Foreskin fibroblast (primary cell): ENCODE measurements at places on chromosomes 11 and 22.

- DNase-seq: no peak
Measured at GRCh38 chr11:17415523-17416104, 27.2 kb upstream of the KCNJ11 start.

DNA sequence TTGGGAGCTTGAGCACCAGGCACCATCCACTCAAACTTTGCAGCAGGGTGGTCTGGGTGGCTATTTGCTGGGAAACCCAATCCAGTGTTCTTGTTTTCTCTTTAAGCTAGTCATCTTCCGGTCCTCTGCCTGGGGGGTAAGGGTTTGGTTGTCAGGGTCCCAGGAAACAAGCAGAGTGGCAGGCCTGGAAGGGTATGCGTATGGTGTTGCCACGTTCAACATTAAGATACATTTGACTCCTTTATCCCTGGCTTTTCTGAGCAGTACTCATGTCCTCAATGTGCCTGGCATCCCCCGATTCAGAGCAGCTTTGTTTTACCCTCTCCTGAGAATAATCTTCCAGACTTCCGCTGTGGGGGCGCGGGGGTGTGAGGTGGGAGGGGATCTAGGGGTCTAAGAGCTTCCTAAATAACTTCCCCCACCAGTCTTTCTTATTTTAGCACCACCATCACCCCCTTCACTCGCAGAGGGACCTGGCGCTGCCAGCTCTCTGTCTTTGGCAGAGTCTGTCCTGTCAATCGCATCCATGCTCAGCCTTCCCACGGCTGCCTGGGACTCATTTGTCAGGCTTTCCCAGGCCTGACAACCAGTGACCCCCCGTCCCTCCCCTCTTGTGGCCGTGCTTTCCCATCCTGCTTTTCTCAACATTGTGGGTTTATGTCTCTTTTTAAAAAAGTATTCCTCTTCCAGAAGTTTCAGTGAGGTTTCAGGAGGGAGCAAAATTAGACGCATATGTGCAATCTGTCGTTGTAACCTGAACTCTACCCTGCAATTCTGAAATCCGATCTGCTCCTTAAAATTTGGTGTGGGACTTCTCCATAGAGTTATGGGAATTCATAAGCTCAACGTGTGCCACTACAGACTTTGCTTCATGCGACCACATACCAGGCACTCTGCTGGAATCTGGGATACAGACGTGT, 27.0 kb upstream of the RBFOX2 start:
- peak; percentile 47 for DNase-seq

- no peak for DNase-seq
Measured at GRCh38 chr11:43523632-43524031, 156.9 kb upstream of the HSD17B12 start.

DNA sequence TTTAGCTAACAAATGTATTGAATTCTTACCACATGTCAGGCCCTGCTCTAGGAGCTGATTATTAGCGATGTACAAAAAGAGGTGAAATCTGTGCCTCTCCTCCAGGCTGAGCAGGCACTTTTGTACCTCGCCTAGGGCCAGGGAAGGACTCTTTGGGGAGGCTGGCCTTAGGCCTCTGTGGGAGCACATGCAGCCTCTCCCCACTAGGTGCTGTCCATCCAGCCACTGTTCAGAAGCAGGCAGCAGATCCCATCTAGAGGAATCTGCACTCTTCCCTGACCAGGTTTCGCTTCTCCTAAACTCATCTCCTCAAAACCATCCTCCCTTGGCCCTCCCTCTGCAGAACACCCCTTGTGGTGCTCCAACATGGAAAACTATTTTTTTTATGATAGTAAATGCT, 51.9 kb upstream of the WT1 start:
- no peak for DNase-seq

DNA sequence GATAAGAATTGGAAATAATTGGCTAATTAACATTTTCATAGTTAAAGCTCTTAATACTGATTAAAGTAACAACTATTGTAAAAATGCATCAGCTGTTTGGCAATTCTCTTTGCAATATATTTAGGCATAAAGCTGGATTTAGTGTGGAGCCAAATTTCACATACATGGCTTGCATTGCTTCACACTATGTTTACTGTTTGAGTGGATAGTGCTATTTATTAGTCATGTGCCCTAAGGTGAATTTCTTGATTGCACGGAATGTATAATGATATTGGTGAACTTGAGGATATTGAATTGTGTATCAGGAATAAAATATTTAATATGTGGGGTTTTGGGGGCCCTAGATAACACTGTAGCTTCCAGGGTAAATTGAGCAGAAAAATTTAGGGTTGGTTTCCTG, 100.9 kb downstream of the AASDHPPT start:
- no peak for DNase-seq

DNA sequence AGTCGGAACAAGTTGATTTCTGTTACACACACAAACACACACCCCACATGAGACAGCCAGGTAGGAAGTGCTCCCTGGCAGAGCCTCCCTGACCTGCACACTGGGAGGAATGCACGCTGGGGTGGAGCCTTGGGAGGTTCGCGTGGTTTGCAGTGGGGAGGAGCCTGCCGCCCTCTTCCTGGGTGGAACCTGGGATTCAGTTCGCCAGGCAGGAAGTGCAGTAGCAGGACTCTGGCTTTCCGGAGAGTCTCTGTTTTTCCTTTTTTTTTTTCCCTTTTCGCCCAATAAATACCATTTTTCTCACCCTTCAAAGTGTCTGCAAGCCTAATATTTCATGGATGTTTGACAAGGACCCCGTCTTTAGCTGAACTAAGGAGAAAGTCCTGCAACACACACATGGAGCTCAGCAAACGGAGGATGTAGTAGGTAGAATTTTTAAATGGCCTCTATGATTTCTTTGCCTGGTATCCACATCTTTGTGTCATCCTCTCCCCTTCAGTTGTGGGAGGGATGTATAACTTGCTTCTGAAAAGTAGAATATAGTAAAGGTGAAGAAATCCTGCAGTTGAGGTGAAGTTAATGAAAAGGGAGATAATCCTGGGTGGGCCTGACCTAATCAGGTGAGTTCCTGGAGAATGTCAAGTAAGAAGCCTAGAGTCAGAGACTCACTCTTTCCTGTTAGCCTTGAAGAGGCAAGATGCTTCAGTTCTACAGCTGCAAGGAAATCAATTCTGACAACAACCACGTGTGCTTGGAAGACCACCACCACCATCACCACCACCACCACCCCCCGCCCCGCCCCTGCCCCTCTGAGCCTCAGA, 72.9 kb downstream of the PIWIL4 start:
- DNase-seq: no peak

DNA sequence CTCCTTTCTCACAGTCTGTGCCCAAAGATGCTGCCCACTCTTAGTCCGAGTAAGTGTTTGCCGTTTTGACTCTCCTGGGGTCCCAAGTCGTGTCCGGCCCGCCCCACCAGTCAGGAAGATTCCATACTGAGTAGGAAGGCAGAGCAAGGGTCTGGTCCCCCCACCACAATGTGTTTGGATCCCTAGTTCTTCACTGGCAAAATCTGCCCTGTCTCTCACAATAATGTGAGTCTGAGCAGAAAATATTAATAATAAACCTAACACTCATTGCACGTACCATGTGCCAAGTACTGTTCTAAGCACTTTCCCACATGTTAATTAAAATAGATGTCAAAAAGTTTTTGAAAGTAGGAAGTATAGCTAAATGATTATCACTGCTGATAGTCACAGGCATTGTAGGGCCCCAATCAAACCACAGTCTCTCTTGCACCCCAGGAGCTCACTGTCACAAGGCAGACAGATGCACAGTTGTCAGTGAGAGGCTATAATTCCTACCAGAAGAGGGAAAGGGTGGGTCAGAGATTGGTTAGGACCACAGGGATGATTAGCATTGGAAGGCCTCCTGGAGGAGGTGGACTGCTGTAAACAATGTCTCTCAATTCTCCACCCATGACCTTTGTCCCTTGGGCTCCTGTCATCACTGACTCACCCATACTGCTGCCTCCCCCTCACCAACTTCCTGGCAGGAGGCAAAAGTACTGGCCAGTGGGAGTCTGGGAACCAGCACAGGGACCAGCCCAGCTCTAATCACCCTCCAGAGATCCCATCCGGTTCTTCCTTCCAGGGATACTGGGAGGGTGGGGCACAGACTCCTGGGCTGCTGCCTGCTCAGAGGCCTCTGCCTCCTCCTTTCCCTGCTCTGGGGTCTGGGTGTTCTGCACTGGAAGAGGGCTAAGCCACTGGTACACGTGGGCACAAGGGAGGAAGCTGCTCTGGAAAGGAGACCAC, 1.0 kb upstream of the POLD4 start:
- DNase-seq: peak; percentile 99

- peak; percentile 86 for DNase-seq
Measured at GRCh38 chr11:12088047-12088481, 22.3 kb upstream of the MICAL2 start.

GRCh38 chr11:74102321-74102720, 68.5 kb downstream of the C2CD3 start:
- DNase-seq: no peak
